ENCODE measurements at places on chromosomes 1 and 21.

GRCh38 chr21:45405819-45406762 lies 1.1 kb downstream of the COL18A1 start:
- peak; percentile 33 for DNase-seq

DNA sequence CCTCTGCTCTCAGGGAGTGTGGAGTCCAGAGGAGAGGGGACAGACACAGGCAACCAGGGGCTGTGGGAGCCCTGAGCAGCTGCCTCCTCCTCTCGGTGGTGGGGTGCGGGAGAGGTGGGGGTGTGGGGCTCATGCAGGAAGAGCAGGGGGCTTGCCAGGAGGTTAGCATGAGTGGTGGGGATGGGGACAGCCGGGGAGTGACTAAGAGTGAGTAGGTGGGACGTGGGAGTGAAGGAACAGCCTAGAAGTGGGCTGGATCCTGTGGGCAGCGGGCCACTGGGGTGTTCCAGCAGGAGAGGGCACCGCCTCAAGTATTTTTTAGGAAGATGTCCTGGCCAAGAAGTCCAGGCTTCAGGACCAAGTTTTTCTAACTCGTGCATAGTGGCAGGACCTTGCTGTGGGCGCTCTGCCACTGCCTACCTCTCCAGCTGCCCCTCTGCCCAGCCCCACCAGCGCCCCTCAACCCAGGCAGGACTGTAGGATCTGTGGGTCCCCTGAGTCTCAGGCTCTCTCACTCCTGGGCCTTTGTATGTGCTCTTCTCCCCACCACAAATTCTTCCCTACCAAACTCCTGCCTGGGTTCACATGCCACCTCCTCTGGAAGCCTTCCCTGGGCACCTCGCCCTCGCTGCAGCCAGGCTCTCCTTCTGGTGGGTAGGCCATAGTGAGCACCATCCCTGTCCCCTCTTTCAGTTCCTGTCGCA lies 18.8 kb upstream of the LHX4 start:
- DNase-seq = no peak

GRCh38 chr1:11671544-11672286 lies 7.7 kb downstream of the FBXO6 start:
- no peak for DNase-seq

DNA sequence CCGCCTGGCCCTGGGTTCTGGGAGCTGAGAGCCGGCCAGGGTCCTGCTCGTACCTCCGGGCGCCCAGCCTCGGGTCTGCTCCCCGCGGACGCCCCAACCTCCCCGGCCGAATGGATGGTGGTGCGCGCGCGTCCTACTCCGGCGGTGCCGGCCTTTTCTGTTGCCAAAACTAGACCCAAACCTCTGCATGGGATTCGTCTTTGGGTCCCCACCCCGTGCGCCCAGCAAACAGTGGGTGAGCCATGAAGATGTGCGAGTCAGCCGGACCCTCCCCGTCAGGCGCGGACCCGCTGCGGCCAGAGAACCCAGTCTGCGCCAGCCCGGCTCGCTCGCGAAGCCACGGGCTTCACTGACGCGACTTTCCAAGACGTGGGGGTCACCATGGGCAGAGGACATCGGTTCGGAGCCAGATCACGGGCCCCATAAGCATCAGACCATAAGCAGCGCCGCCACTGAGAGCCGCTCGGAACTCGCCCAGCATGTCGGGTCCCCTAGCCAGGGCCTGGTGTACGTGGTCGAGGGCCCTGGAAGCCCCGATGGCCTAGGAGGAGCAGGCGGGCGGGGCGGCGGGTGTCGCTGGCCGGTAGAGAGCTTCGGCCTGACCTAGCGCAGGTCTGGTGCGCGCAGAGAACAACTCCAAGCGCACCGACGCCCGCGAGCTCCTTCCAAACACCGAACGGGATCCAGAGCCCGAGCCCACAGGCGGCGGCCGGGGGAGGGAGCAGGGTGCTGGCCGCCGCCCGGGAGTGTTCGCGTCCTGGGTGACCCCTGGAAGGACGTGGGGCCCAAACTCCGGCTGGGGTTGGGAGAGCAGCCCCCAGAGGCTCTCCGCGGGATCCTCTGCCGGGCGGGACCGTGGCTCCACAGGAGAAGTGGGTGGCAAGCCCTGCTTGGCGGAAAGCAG lies 1.0 kb upstream of the TP73 start:
- peak; percentile 14 for DNase-seq

GRCh38 chr1:45409276-45409675 lies 69.0 kb upstream of the MUTYH start:
- DNase-seq = no peak

DNA sequence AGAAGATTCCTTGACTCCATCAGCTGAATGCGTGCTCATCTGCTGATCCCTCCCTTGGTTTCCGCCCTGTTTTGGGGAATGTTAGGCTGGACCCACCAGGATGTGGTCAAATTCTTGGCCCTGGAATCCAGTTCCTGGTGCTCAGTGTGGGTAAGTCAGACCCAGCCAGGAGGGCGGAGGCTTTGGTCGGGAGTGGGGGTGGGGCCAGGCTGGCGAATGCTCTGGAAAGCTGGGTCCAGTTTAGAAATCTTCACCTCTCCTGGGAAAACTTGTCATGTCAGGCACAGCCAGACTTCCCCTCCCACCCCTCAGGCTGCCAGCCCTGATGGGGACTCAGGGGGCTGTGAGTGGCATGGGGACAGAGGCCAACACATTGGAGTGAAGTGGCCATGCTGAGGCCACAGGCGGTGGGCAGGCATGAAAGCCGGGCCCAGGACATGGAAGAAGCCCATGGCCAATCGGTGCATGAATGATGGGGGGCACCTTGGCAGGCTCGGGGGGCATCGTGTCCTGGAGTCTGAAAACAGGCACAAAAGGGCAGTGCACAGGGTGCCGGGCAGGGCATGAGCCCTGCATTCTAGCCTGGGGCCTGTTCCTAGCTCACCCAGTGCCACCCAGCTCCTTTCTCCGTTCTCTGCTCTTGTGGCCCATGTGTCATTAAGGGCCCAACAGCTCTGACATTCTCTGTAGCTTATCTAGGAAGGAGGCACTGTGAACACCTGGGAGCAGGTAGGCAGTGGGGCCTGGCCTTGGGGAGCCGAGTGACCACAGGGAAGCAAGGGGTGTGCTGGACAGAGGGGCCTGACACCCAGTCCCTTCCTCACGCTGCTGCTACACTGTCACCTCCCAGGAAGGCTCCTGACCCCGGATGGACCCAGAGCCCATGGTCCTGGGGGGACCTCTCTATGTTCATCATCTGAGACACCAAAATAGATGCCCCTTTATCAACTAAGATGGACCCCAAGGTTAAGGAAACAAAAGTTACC lies 14.6 kb upstream of the PADI1 start:
- no peak for DNase-seq

- DNase-seq = no peak
Observed at GRCh38 chr1:181095763-181096184, 7.3 kb downstream of the IER5 start.

GRCh38 chr1:183600634-183601033 lies 10.4 kb upstream of the NCF2 start:
- DNase-seq = no peak
